ENCODE measurements at places on chromosomes 4 and X.

DNA sequence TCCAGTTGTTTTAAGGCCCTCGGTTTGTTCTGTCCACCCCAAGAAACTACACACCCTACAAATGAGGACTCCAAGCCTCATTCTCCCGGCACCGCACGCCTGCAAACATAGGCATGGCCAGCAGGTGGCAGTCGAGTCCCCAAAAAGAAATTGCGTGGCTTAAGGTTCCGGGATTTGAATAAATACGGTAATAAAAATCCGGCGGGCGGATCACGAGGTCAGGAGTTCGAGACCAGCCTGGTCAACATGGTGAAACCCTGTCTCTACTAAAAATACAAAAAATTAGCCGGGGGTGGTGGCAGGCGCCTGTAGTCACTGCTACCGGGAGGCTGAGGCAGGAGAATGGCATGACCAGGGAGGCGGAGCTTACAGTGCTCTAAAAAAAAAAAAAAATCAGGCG, 21.8 kb upstream of the CSF2RA start:
- peak; percentile 89 for DNase-seq

DNA sequence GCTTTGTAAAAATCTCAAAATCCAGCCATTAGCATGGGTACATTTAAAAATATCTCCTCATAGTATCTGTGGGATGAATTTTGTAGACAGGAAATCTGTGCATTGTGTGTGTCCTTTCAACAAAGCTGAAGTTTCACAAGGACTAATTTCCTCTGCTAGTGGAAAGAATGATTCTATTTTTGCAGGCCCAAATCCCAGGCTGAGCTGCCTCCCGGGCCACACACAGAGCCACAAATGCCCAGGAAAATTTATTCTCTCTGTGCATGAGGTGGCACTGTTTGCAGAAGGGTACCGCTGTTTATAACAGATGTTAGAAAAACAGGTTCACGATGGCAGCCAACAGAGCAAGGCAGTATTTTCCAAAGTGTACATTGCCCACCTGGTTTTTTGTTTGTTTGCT, 11.0 kb upstream of the VCX3B start:
- no peak for DNase-seq

GRCh38 chrX:25721564-25721963, 416.6 kb upstream of the MAGEB18 start:
- no peak for DNase-seq

- no peak for DNase-seq
Observed at GRCh38 chr4:141858437-141858836, 222.1 kb downstream of the IL15 start.

- DNase-seq = no peak
Observed at GRCh38 chrX:133991814-133992213, 6.4 kb upstream of the GPC3 start.

DNA sequence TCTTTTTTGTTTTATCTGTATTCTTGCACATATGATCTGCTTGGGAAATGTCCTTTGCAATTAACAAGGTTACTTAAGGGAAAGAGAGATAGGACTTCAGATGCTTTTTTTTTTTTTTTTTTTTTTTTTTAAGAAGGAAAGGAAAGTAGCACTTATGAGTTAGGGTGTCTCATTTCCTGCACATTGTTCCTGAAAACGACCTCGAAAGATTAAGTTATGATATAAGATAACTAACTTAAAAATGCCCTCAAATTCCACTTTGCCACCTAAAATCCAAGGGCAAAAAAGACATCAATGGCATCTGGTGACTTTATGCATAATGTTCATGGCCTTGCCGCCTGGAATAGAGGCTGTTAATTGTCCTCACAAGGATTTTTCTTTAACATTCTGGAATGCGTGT, 44.9 kb downstream of the PCDH7 start:
- no peak for DNase-seq

GRCh38 chr4:128787509-128788311, 21.8 kb upstream of the JADE1 start:
- DNase-seq = no peak

DNA sequence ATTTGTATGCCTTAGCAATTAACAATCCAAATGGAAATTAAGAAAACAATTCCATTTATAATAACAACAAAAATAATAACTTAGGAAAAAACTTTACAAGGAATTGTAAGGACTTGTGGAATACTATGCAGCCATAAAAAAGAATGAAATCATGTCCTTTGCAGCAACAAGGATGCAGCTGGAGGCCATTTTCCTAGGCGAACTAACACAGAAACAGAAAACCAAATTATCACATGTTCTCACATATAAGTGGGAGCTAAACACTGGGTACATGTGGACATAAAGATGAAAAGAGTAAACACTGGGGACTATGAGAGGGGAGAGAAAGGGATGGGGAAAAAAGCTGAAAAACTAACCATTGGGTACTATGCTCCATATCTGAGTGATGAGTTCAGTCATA, 77.4 kb downstream of the WNK3 start:
- no peak for DNase-seq
